ENCODE measurements at places on chromosomes 4 and X.

GRCh38 chr4:105387466-105387865 lies 86.4 kb downstream of the PPA2 start:
- no peak for DNase-seq

GRCh38 chr4:95524184-95524583 lies 24.6 kb downstream of the UNC5C start:
- DNase-seq: no peak

DNA sequence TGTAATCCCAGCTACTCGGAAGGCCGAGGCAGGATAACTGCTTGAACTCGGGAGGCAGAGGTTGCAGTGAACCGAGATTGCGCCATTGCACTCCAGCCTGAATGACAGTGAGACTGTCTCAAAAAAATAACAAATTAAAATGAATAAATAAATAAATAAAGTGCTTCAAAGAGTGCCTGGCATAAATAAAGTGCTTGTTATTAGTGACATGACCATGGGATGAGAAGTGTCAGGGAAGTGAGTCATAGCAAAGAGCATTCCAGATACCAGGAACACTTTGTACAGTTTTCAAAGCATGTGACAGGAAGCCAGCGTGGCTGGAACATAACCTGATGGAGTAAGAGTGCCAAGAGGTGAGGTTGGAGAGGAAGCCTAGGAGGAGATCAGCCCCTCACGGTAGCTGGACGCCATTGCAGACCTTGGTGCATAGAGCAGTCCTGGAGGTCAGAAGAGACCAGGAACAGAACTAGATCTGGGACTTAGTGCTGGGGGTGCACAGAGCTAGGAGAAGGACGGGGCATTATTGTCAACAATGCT lies 6.0 kb upstream of the WDR13 start:
- DNase-seq: no peak

DNA sequence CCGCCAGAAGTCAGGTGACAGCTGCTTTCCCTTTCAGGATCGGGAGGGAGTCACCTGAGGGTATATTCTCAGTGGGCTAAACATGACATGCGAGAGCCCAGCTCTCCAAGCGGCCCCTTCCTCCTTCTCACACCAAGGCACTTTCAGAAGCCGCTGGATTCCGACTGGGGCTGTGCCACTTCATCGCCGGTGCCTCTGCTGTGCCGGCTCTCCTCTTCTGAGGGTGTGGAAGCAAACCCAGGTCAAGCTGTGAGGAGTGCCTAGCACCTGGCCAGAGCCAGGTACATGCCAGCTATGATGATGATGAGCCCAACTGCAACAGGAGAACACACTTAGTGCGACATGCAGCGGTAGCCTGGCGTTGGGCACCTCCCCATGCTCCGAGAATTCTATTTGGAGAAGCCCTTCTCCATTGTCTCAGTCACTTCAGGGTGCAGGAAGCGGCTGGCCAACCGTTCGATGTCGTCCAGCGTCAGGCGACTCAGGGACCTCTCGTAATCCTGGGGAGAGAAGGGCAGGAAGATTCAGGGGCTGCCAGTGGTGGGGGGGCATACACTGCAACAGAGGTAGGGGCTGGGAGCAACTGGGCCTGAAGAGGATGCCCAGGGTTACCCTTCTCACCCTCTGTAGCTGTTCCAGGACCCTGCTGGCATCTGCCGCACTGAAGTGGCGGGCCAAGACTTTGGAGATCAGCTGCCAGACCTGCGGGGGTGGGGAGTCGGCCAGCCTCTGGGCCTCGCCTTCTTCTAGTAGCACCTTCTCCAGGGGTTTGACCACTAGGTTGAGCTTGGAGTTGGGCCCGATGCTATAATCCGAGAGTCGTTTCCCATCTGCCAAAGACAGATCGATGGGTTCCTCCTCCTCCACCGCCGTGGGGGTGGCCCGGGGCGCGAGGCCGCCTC lies 1.0 kb downstream of the UBL4A start:
- no peak for DNase-seq

DNA sequence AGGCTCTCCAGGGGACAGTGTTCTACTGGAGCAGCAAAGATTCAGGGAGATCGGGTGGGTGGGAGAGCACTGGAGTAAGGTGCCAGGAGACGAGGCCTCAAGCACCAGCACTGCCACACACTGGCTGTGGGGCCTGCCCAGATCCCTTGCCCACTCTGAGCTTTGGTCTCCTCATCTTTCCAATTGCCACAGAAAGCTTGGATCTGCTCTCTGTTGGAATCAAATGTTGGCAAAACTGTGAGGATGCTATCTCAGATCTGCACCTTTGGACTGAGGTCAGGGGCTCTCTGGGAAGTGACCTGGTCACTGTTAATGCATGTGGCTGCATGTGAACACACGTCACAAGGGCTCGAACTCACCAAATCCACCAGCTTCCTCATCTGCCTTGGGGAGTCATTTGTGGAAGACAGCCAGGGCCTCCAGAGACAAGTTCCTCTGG lies 1.3 kb downstream of the RIPPLY1 start:
- no peak for DNase-seq

DNA sequence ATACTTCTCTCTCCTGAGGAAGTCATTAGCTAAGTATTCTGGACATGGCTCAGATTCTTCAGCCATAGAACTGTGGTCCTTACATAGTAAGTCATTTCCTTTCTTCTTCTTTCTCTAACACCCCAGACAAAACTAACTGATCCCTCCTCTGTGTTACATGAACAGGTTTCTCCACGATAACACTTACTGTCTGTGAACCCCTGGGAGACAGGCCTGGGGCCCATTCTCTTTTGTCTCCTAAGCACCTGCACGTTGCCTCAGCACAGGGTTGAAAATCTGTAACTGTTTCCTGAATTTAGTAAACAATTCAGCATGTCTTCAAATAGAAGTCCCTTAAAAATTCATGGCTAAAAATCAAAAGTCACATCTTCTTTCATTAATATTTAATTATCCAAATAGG lies 24.7 kb downstream of the APBB2 start:
- DNase-seq: no peak

- DNase-seq: no peak
Observed at GRCh38 chrX:15874672-15875071, 20.1 kb upstream of the AP1S2 start.

- DNase-seq: no peak
Observed at GRCh38 chrX:105052926-105053325, 167.6 kb downstream of the TEX13A start.

DNA sequence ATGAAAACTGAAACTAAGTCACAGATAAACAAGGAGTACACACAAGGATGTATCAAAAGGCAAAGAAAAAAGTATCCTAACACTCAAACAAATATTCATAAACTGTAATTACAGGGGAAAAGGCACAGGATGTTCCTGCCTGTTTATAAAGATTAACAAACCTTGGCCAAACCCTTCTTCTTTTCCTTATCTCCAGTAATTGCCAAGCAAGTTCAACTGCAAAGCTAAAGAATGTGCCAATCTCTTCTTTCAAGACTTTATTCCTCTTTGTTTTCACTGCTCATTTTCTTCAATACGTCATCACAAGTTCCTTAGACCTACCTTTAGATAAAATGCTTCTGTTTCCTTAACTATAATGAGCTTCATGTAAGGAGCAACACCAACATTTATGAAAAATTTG lies 171.2 kb downstream of the AMELX start:
- no peak for DNase-seq

DNA sequence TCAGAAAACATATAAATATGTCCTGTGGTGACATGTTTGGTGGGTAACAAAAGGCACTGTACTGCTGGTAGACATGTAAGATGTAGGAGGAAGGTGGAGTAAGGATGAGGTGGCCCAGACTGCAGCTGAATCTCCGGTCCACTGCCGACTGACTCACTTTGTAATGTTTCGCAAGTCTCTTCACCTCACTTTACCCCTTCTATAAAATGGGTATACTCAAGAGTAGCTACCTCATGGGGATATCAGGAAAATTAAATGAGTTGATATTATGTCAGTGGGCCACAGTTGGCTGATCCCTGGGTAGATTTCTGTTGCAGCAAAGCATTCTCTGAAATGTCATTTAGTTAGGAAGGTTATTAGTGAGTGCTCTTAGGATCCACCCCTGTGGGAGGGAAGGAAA lies 22.1 kb downstream of the MRFAP1 start:
- DNase-seq: no peak

DNA sequence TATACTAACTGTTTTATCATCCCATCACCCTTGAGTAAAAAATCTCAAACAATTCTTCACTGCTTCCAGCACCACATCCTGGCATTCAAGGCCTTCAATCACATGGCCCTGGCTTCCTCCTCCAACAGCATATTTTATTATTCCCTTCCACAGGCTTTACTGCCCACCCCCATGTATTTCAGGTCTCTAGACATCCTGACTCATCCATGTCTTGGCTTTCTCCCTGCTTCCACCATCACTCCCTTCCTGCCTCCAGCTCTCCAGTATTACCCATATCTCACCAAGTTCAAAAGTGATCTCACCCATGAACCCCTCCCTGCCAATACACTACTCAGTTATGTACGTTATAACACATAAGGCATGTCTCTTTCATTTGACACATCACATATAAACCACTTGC lies 34.7 kb upstream of the PLAC1 start:
- DNase-seq: no peak

GRCh38 chrX:154727871-154728270 lies 23.0 kb downstream of the GAB3 start:
- no peak for DNase-seq

- no peak for DNase-seq
Observed at GRCh38 chrX:101551380-101551767, 1.0 kb downstream of the ARMCX1 start.

DNA sequence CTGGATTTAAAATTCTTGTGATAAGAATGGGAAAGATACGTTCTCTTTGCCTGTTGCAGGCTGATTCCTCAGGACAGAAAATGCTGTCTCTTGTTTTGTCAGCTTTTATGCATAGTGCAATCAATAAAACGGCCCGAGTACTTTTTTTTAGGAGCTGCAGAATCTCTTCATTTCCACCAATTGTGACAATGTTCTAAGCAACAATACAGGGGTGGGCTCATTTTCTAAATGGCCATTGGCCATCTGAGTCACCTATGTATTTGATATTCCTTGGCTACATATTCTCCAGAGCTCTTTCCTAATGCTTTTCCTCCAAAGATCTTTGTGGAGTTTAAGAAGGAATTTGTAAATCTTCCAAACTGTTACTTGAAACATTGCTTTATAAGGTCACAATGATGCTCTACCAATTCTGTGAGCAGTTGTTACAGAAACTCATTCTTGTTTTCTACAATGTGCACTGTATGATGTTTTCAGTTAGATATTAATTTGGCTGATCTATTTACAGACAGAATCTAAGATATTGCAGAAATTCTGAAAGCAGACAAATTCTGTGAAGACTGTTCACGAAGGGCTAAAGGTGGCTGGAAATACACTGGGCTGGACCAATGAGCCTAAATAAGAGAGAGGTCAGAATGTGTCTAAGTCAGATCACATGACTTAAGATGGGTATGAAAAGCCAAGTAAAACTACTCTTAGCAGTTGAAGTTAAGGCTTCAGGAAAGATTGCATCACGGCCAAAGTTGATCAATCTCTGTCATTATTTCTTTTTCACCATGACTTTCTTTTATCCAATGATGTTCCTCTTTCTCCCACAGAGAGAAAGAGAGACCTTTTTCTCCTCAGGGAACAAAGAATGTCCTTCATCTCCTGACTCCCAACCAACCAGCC lies 33.4 kb downstream of the TAPT1 start:
- no peak for DNase-seq

GRCh38 chr4:15003891-15004738 lies 1.8 kb downstream of the CPEB2 start:
- DNase-seq: peak; percentile 26

DNA sequence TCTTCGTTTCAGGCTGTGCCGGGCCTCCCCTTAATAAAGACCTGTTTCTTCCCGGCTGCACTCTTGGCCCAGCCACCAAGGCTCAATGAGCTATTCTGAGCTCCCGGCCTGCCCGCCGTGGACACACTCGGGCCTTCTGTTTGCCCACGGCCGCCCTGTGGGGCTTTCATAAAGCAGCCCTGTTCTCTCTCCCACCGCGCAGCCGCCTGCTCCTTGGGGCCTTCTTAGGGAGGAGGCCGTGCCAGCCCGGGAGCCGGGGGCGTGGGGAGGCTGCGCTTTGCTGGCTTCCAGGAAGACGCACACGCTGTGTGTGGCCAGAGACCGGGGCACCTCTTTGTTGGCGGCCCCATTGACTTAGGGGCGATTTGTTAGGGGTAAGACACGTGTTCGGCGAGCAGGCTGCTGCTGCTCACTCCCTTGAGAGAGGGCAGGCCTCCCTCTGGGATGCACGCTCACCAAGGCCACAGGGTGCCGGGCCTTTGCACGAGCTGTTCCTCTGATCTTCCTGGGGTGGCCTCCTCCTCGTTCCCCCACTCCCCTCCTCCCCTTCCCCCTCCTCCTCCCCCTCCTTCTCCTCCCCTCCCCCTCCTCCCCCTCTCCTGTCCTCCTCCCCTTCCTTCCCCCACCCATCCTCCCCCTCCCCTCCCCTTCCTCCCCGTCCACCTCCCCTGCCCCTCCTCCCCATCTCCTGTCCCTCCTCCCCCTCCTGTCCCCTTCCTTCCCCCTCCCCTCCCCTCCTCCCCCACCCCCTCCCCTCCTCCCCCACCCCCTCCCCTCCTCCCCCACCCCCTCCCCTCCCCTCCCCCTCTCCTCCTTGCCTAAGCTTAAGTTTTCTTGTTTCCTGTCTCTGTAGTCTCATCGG lies 11.3 kb downstream of the BLOC1S4 start:
- DNase-seq: no peak

GRCh38 chrX:39626749-39627148 lies 471.0 kb downstream of the BCOR start:
- DNase-seq: no peak

GRCh38 chr4:7199771-7200441 lies 7.6 kb downstream of the SORCS2 start:
- DNase-seq: no peak

- no peak for DNase-seq
Observed at GRCh38 chrX:37989304-37989703, 17.0 kb upstream of the SYTL5 start.

GRCh38 chr4:107711831-107712230 lies 8.2 kb downstream of the PAPSS1 start:
- no peak for DNase-seq

DNA sequence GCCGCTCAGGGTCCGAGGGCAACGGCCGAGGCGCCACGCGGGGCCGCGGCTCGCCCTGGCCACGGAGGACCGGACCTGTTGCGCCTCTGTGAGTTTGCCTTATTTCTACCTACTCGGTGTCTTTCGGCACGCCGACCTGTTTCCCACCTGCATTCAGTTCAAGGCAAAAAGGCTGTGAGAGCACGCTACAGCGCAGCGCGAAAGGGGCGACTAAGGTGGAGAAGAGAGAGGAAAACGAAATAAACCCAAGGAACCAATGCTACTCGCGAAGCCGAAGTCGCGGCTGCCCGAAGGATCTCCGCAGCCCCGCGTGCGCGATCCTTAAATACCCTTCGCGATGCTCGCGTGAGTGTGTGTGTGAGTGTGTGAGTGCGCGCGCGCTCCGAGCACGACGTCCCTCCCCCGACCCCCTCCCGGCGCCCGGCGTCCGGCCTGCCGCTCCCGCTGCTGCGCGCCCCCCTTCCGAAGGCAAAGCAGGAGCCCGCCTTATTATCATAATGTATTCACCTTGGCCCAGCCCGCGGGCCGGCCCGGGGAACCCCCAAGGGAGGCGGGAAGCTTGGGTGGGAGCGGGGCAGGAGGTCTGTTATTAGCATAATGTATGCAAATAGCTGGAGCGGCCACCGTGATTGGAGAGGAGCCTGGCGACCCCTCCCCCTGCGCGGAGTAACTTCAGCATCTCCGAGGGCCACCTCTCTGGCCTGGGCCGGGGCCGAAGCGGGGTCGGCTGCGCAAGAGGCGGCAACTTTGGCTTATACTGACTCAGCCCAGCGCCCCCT lies at the start of gene COL25A1:
Gene COL25A1 (minus strand): TSS at position 298 of the 779 bp plus-strand sequence.
- DNase-seq: peak; percentile 26

GRCh38 chr4:158300012-158300411 lies 89.7 kb downstream of the TMEM144 start:
- no peak for DNase-seq

GRCh38 chr4:115515772-115516171 lies 402.4 kb upstream of the NDST4 start:
- DNase-seq: no peak

All from activated CD4-positive, alpha-beta T cell treated with anti-CD3 and anti-CD28 coated beads, Interleukin-2, amount 50 U/mL, for 4 hours (primary cell).